Mesothelial cell of epicardium (in vitro differentiated cells): ENCODE measurements at places on chromosomes 1 and 21. TPM values are rescaled to one million over a fixed set of nuclear protein-coding genes. Genes with fewer than 3 reads are reported as not detected.

RHOC gene
- total RNA-seq, result 159 to 163 TPM (median 162 TPM) in 3 replicates

UBL4B gene
- 10.2 to 11.7 TPM (median 10.7 TPM) in 3 replicates for total RNA-seq

MNDA gene
- total RNA-seq, result not detected in 3 replicates

LIN28A gene
- total RNA-seq, result 0.09 TPM in 1 of 3 replicates, not detected in the others

EXTL1 gene
- 6.9 to 8.2 TPM (median 7.1 TPM) in 3 replicates for total RNA-seq

OR6K2 gene
- not detected in 3 replicates for total RNA-seq

PBXIP1 gene
- total RNA-seq, result 53.8 to 56.2 TPM (median 56.2 TPM) in 3 replicates

RAVER2 gene
- total RNA-seq, result 18.3 to 19.6 TPM (median 18.6 TPM) in 3 replicates

TSPAN2 gene
- total RNA-seq, result 12.1 to 14.2 TPM (median 12.2 TPM) in 3 replicates

GRCh38 chr1:74205266-74205665 is 7.2 kb downstream of the FPGT start:
- DNase-seq, result no peak

DNA sequence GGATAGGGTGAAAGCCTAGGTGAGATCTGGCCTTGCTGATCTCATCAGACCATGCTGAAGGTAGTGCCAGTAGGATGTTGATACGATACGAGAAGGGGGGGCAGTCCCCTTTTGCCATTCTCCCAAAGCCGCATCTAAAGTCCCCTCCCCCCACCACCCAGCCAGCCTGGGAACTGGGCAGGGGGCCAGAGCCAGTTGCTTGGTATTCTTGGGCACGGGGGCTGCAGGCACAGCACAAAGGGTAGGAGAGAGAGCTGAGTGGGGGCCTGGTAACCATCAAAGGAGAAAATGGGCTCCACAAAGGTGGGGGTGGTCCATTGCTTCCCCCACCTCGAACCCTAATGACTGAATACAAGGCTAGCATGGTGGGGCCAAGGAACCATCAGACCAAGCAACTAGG is 5.4 kb downstream of the PEA15 start:
- DNase-seq, result no peak

- DNase-seq, result no peak
Measured at GRCh38 chr1:169812131-169812530, 17.4 kb upstream of the METTL18 start.

- DNase-seq, result no peak
Measured at GRCh38 chr1:7707527-7707926, 63.6 kb upstream of the VAMP3 start.

- DNase-seq, result no peak
Measured at GRCh38 chr21:46061063-46061462, 36.8 kb upstream of the COL6A2 start.

DNA sequence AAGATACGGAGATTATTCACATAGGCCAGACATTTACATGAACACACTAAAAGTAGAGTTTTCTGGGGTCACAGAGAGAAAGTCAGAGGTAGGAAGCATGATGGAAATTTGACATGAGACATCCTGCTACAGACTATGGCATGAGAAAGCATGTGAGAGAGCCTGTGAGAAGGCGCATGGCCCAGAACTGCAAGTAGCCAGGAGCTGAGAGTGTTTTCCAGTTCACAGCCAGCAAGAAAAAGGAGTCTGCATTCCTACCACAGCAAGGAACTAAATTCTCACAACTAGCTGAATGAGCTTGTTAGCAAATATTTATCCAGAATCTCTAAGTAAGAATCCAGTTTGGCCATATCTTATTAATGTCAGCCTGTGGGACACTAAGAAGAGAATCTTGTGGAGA is 673.3 kb downstream of the BRINP3 start:
- DNase-seq, result no peak

GRCh38 chr1:117815926-117816325 is 113.5 kb downstream of the GDAP2 start:
- DNase-seq, result no peak

GRCh38 chr1:155321639-155322503 is 1.2 kb downstream of the RUSC1 start:
- no peak for DNase-seq

- DNase-seq, result no peak
Measured at GRCh38 chr1:20992322-20993056, 184.2 kb downstream of the EIF4G3 start.

DNA sequence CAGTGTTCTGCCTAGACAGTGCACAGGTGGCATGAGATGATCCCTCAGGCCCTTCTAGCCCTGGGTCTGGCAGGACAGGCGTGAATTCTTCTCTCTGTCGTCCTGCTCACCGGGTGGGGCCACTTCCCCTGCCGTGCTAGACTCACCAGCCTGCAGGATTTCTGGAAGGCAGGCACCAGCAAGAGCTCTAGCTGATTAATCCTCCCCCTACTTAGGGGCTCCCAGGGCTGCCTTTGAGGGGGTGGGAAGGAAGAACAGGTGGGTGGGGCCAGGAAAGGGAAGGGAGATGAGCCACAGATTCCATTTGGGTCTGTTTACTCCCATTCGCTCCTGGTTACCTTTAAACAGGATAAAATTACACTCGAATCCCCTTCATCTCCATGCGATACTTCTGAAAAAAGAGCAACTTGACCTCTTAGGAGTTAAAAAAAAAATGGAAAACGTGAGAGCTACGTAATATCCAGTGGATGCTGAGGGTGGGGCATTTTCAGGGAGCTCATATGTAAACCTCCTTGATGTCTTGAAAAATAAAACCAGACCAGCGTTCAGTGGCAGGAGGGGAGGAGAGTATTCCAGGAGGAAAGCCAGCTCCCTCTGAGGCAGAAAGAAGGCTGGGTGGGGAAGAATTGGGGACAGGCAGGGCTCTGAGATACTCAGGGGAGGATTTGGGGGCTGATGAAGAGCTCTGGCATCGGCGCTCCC is 665.5 kb downstream of the PTPRU start:
- no peak for DNase-seq

GRCh38 chr1:5886541-5887348 is 105.5 kb downstream of the NPHP4 start:
- DNase-seq, result no peak

DNA sequence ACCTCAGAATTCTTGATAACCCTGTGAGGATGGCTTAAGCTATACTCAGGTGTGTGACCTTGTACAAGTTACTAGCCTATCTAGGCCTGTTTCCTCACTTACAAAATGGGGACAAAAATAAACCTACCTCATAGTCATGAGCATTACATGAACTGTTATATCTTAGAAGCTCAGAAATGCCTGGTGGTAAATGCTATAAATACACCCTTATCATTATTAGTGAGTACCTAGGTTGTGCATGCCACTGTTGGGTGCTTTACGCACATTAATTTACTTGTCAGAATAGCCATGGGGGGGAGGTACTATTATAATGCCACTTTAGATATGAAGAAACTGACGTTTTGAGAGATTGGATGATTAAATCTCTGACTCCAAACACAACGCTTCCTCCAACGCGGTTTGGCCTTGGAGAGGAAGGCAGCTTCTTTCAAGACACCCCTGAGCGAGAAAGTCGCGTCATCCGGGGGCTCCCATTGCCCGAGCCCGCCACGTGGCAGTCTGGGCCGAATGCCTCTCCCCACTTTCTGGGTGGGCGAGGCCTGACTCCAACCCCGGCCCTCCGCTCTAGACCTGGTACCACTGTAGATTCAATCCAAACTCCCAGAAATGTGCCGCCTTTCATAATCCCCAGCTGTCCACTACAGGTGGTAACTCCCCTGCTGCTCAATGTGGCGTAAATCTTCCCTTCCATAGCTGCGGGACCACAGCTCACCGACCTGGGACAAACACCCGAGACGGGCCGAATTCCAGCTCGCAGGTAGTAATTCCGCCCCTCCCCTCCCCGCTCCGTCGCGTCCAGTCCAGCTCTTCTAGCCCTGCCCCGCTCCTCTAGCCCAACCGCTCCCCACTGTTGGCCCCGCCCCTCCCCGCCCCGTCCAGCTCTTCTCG is 771 bp upstream of the RAD54L start:
- no peak for DNase-seq

DNA sequence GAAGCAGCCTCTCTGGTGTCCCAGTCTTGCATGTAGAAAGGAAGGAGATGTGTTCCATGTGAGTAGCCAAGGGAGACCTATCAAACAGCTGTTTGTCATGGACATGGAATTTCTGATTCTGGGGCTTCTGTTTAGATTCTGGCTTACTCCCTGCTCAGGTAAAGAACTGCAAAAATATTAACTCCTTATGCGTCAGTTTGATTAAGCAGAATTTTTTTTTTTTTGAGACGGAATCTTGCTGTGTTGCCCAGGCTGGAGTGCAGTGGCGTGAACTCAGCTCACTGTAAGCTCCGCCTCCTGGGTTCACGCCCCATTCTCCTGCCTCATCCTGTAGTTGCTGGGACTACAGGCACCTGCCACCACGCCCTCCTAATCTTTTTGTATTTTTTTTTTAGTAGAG is 6.8 kb downstream of the ARV1 start:
- no peak for DNase-seq

GRCh38 chr1:185560760-185561159 is 173.4 kb upstream of the HMCN1 start:
- DNase-seq, result no peak

GRCh38 chr1:63787875-63788274 is 14.1 kb downstream of the ROR1 start:
- DNase-seq, result no peak

- DNase-seq, result no peak
Measured at GRCh38 chr21:31424058-31424457, 80.0 kb upstream of the TIAM1 start.

DNA sequence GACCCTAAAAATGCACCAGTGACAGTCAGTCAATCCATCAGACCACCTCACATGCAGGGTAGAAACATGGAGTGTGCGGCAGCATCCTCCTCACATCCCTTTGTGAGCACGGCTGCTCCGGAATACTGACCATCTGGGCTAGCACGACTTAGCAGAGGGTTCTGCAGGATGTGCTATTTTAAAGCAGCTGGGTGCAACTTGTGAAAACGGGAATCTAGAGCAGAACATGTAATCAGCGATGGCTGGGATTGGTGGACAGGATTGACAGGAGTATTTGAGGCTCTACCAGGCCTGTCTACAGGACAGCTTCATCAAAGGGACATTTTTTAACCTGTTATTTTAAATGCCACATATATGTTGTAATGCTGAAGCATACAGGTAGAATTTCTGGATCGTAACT is 16.8 kb upstream of the PLEKHM2 start:
- DNase-seq, result no peak

DNA sequence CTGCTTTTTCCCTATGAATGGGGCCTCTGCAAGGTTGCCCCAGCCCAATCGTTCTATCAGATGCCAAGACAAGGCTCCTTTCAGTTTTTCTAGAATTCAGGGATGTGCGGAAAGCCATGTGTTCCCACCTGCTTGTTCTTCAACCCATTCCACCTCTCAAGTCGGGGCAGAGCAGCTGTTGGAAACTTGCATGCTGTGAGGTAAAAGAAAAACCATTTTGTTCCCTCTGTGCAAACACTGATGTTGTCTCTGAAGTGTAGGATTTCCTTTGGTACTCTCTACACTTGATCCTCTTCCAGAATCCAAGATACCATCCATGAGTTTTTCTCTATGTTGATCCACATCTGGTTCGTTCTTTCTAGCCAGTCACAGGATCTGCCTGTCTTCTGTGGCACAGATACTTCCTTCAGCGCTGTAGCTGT is 7.3 kb downstream of the IER5 start:
- no peak for DNase-seq

GRCh38 chr1:71650119-71650518 is 569.3 kb upstream of the ZRANB2 start:
- DNase-seq, result no peak

- no peak for DNase-seq
Measured at GRCh38 chr1:47568763-47569162, 130.9 kb downstream of the FOXD2 start.

DNA sequence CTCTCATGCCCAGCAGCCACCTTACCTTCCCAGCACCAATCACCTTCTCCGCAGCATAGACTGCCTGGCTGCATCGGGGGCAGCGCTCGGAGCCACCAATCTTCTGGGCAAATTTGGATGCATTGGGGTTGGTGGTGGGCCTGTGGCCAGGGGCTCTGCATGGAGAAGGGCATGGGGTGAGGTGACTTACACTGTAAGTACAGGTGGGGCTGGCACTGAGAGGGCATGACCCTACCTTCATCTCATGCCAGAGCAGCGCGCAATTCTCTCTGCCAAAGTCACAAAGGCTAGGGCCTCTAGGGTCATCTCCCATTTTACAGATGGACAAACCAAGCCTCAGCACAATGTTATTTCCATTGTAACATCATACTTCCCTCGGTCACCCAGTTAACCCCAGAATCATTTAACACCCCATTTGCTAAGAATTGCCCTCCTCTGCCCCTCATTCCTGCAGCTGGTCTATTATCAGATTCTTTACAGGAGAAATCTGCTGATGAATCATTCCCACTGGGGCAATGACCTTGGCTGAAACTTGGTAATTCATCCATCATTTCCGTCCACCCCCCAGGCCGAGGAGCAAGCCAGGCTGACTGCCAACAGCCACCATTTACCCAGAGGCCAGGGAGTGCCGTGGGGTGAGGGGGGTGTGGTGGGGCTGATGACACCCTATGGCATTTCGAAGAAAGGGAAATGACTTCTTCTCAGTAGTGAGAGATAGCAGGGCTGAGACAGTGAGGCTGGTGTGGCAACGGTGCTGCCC is 17.9 kb downstream of the CSRP1 start:
- no peak for DNase-seq

DNA sequence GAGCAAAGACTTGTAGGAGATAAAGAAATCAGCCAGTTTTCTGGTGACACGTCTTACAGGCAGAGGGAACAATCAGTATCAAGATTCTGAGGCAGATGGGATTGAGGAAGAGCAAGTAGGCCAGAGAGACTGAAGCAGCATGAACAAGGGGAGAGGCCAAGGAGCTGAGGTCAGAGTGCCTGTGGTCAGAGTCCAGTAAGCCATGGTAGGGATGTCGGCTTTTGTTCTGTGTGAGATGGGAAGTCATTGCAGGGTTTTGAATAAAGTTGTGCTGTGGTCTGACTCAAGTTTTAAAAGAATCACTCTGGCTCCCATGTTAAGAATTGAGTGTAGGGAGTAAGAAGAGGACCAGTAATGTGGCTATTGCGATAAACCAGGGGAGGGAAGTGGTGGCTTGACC is 85.9 kb upstream of the IVNS1ABP start:
- DNase-seq, result no peak

- DNase-seq, result no peak
Measured at GRCh38 chr1:109775398-109775797, 11.7 kb upstream of the EPS8L3 start.

DNA sequence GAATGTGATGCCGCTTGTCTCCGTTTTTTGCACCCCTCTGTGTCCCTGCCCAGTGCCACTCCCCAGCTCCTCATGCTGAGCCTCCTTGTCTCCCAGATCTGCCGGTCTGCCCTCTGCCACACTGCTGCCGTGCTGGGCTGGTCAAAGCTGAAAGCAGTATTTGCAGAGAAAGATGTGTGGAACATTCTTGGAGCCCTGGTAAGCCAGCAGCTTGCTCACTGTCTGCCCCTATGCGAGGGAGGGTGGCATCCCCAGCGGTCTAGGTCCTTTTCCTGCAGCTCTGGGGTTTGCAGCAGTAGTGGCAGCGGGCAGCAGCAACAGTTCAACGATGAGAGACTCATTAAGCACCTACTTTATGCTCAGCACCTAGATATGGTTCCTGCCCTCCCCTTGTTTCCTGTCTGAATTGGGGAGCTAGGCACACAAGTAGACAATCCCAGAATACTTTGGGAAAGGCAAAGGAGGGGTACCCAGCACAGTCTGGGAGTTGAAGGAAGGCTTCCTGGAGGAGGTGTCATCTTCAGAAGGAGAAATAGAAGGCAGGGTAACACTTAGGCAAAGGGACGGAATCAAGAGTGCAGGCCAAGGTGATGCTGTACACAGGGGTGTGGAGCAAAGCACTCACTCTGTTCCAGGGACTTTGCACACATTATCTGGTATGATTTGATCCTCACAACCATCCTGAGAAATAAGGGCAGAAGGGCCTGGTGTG is 63.1 kb downstream of the KIF21B start:
- no peak for DNase-seq

- DNase-seq, result no peak
Measured at GRCh38 chr1:189868021-189868420, 609.6 kb downstream of the BRINP3 start.
